NCI-H1092 treated with DMSO at 0.1 percent for 48 hours (cell line): ENCODE measurements at places on chromosomes 5 and 9.

DNA sequence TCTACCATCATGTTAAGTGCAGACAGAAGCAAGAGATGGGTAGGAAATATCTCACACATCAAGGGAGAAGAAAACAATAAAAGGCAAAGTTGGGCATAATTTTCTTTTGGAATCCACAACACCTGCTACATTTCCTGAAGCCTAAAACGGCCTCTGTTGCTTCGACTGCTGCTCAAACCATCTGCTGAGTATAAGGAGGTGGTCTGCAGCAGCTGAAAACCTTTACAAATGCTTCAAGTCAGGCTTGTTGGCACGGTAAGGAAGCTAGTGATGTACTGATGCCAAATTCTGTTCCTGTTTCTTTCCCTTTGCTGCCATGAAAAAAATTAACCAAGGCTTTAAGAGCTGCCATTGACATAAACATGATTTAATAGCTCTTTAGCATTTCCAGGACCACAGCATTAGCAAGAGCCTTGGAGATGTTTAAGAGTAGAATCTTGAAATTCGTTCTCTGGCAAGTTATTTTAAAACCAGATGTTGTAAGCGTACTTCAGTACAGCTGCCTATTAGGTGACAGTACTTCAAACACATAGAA lies 75.6 kb downstream of the DMRTA1 start:
- no peak for DNase-seq

DNA sequence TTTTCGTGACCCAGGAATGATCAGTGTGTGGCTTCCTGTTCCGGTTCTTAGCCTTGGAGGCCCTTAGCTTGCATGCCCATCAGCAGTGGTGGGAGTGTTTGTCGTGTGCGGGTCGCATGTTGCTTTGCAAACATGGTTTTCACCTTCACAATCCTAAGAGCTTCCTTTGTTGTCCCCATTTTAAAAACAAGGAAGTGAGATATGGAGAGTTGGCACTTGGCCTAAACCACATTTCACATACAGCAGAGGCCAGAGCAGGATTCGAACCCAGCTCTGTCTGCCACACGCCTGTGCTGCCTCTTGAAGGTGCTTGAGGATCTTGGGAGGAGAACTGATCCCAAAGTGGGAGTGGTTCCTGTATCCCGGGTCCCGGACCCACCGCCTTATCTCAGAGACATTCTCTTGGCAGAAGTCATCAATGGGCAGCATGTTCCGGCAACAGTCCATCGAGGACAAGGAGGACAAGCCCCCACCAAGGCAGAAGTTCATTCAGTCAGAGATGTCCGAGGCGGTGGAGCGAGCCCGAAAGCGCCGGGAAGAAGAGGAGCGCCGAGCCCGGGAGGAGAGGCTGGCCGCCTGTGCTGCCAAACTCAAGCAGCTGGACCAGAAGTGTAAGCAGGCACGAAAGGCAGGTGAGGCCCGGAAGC lies 38.2 kb upstream of the POMT1 start:
- DNase-seq = no peak

DNA sequence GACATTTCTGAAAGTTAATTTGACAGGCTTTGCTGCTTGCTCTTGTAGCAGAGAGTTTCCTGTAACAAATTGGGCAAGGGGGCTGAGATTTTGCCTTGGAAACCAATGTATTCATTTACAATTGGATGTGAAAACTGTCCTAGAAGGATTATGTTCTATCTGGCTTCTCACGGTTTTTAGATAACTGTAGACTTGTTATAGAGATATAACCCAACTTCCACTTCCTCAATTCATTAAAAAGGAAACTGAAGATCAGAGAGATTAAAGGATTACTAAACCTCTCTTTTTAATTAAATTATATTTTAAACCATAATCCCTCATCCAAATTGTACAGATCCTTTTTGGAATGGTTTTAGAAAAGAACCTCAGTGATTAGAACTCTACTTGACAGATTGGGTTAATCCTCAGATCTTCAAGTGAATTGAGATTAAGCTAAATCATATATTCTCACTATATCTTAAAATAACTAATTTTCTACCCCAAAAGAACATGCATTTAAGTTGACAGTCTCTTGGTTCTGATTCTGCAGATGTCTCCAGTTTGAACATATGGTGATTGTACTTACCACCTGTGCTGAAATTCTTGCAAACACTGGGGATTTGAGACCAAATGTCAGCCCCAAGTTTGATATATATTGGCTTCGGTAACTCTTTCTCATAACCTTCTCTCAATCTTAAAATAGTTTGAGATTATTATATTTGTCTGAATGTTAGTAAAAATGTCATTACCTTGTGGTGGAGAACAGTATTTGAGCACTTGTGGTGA lies 130.1 kb upstream of the C9orf72 start:
- no peak for DNase-seq

- no peak for DNase-seq
Observed at GRCh38 chr5:113068559-113068958, 92.0 kb downstream of the DCP2 start.

- DNase-seq = peak; percentile 97
Observed at GRCh38 chr9:13049223-13049622, 230.3 kb downstream of the MPDZ start.

DNA sequence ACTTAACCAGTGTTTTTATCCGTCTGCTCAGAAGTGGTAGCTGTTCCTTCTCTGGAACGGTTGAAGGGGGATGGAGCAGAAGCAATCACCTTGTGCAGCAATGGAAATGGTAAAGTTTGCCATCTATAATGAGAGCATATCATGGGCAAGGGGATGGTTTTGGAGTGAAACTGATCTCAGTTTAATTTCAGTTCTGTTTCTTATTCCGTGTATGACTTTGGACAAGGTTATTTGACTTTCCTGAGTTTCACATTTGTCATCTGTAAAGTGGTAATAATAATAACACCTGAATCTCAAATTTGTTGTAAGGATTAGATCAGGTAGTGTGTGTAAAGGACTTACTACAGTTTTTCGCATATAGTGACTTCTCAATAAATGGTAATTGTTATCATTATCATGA lies 106.1 kb downstream of the PCSK1 start:
- no peak for DNase-seq

DNA sequence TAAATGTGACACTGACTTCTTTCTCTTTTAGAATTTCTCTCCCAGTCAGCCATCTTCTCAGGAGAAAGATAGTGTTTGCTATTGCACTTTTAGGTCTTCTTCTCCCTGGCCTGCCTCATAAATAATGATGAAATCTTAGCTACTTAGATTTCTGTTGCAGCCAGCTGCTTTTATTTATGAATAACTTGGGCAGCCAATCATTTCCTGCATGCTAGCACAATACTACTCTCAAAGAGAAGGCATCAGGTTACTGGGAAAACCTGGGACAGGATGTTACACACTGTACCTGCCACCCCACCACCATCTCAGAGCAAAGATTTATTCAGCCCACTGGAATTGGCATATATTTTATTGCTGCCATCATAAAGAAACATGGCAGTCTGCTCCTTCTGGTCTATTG lies 266.6 kb downstream of the PRELID2 start:
- no peak for DNase-seq

DNA sequence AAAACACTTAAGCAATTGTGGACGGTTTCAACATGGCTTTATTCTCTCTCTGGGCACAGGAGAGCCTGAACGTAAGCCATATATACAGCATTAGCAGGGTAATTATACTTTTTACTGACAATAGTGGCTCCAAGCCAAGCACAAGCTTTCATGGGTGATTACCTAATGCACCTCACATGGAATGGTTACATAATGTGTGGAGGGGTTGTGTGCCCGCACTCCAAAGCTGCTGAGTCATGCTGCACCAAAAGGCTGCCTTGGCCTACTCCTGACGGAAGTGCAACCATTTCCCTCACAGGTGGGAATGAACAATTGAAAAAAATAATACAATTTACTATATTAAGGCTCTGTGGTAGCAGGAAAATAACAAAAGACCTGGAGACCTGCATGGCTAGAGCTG lies 86.5 kb upstream of the ATP10B start:
- no peak for DNase-seq

- DNase-seq = no peak
Observed at GRCh38 chr5:80874162-80874561, 86.0 kb upstream of the RASGRF2 start.

DNA sequence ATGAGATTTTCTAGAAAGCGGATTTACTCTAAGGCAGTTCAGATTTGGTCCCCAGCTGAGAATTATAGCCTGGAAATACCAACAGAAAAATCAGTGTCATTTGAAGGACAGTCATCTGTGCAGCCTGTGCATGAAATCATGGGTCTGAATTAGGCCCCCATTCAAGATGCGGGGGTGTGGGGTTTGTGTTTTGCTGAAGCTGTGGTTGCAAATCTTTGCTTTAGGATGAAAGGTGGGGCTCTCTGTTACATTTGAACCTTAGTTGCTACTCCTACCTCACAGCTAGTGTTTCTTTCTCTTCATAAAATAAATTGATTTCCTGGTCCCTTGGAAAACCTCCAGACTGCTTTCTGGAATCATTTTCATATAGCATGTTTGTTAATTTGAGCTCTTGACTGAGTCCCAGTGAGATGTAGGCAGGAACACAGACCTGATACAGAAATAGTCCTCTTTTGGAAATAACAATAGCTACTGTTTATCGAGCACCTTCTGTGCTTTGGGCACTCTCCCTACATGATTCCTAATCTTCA lies 4.8 kb upstream of the ABL1 start:
- DNase-seq = no peak

GRCh38 chr5:8019719-8020218 lies 150.8 kb downstream of the MTRR start:
- no peak for DNase-seq

GRCh38 chr5:41736641-41737040 lies 133.6 kb downstream of the OXCT1 start:
- no peak for DNase-seq

GRCh38 chr5:157518963-157519362 lies 56.6 kb downstream of the ADAM19 start:
- no peak for DNase-seq

DNA sequence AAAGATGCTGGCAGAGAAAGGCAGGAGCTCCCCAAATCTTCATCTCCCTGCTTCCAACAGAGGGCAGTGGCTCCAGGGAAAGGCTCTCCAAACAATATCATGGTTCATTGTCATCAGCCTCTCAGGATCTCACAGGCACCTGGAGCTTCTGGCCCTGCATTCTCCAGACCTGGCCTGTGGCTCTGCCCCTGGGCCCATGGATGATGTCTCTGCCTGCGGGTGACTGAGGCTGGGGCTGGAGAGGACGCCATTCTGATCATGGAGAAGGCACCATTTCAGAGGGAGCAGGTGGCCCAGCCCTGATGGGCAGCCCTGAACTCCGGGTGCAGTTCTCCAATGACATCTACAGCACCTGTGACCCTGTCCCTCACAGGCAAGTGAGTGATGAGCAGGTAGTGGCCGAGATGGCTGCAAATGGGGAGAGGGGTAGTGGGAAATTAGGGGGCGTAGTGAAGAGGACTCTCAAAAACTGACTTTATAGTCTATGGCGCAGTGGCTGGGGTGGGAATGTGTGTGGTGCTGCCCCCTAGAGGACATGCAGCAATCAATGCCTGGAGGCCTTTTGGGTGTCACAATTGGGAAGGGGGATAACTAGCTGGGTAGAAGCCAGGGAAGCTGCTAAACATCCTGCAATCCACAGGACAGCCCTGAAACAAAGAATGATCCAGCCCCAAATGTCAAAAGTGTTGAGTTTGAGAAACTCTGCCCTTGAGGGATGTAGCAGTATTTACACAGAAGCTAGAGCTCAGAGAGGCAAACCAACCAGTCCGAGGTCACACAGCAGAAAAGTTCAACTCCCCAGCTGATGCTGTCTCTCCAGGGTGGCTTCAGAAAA lies 3.2 kb downstream of the SH3PXD2B start:
- DNase-seq = no peak

DNA sequence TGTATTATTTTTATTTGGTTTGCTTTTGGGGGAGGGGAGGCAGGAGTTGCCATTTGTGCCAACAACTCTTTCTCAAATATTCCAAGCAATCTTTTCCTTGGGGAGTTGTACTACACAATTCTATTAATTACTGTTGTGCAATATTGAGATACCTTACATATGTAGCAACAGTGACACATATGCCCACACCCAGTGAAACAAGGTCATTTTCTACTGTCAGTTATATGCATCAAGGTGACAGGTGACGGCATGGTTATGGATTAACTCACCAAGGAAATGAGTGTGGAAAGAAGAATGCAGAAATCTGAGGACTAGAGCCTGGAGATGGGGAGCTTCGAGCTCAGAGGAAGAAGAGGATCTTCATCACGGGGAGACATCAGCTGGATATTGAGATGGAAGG lies 17.9 kb upstream of the MSMP start:
- no peak for DNase-seq

DNA sequence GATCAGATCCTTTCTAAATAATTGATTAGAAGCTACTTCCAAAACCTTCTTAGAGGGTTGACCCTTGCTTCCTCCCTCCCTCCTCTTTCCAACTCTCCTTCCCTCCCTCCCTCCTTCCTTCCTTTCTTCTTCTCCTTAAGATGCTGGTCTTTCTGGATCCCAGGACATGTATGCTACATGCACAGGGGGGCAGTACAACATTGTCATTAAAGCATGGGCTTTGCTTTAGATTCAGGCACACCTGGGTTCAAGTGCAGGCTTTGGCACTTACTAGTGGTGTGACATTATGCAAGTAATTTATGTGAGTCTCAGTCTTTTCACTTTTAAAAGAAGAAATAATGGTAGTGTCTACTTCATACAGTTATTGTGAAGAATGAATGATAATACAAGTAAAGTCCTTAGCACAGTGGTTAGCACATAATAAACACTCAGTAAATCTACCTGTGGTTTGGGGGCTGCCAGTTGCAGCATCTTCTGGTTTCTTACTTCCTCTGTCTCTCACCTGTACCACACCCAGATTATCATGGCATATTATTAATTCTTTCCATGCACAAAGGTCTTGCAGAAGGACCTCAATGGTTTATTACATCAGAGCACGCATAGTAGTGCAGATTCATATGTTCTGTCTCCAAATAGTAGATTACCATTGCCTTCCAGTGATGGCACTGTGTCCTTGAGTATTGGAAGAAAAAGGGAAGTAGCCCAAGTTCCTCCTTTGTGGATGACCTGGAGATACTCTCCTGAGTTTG lies 154.1 kb downstream of the ARHGAP26 start:
- peak; percentile 2 for DNase-seq

DNA sequence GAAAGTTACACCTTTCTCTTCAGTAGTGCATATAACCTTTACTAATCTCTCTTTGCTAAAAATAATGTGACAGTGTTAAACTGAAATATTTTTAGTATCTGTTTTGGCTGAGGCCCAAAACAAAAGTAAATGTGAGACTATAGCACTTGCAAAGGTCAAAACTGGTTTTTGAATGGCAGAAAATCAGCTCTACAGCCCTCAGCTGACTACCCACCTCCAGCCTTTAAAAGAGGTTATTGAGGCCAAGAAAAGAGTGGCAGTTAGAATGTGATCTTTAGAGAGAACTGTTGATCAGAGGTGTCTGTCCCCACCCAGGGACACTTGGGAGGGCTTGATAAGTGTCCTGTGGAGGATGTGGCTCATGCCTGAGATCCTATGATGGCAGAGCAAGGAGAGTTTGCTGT lies 30.9 kb downstream of the PRKACG start:
- DNase-seq = no peak

- no peak for DNase-seq
Observed at GRCh38 chr5:132566657-132567056, 9.9 kb downstream of the RAD50 start.

- DNase-seq = peak; percentile 8
Observed at GRCh38 chr9:121240472-121241135, 27.4 kb upstream of the GSN start.
